Left lung (tissue), 14 donors: ENCODE measurements at places on chromosomes 13 and 19. TPM values are rescaled to one million over a fixed set of nuclear protein-coding genes. Genes with fewer than 3 reads are reported as not detected.

DNA sequence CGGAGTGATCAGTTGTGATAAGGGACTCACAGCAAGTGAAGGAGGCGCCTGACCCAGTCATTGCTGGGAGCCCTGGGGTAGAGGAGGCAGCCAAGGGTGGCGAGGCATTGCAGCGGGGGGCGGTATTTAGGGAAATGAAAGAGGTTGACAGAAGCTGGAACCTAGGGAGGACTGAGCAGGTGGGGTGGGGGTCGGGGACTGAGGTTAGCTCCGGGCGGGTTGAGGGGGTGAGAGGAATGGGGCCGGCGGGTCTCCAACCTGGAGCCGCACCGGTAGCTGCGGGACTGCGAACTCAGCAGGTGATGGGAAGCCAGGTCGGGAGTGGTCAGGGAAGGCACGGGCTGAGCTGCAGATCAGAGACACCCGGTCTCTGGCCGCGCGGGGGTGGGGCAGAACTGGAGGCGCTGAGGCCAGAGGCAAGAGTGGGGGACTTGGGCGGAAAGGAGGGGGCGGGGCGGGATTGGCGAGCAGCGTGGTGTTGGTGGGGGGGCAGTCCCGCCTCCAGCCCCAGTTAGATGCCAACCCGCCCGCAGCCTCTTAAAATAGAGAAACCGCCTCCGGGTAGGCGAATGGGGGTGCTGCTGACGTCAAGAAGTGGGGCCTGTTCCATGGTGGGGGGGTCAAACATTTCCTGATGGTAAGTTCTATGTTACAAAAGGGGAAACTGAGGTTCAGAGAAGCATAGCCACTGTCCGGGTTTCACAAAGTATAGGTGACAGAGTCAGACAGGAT, 1.5 kb downstream of the MAST3 start:
- H3K27me3 ChIP-seq, result peaks cover 34% of the 10 kb centered on the region
- no peaks in the 10 kb centered on the region for H3K36me3 ChIP-seq
- no peak overlapping the region for H3K4me3 ChIP-seq
- no peak overlapping the region for H3K27ac ChIP-seq

GRCh38 chr13:110129539-110130186, 177.3 kb downstream of the COL4A1 start:
- H3K27ac ChIP-seq, result no peak overlapping the region
- no peaks in the 10 kb centered on the region for H3K27me3 ChIP-seq
- no peaks in the 10 kb centered on the region for H3K36me3 ChIP-seq

DNA sequence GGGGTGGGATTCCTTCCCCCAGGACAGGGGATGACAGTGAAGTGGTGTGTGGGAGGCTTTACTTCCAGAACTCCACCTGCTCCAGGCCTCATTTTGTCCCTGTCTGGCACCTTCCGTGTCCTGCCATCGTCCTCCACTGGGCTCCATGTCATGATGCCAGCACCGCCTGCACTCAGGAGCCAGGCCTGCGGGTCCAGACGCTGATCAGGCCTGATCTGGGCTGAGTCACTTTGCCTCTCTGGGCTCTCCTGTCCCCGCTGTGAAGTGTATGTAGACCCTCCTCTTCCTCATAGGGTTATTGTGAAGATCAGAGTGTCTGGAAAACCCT, 9.6 kb downstream of the FUZ start:
- H3K4me1 ChIP-seq, result peaks cover 14% of the 10 kb centered on the region
- no peak overlapping the region for H3K4me3 ChIP-seq
- H3K36me3 ChIP-seq, result no peaks in the 10 kb centered on the region
- DNase-seq, result no peak

GRCh38 chr19:55112777-55113569, 4.5 kb downstream of the PPP1R12C start:
- peaks cover 40% of the 10 kb centered on the region for H3K4me1 ChIP-seq
- no peaks in the 10 kb centered on the region for H3K36me3 ChIP-seq

GRCh38 chr19:647566-648284, 8.0 kb downstream of the FGF22 start:
- no peak for DNase-seq
- no peak overlapping the region for H3K4me3 ChIP-seq
- H3K27me3 ChIP-seq, result no peaks in the 10 kb centered on the region
- no peaks in the 10 kb centered on the region for H3K4me1 ChIP-seq
- no peaks in the 10 kb centered on the region for H3K36me3 ChIP-seq

GRCh38 chr19:5536337-5536894, 31.3 kb downstream of the TINCR start:
- DNase-seq, result peak; percentile 82
- no peak overlapping the region for H3K27ac ChIP-seq
- H3K27me3 ChIP-seq, result no peaks in the 10 kb centered on the region
- no peak overlapping the region for H3K4me3 ChIP-seq
- no peaks in the 10 kb centered on the region for H3K36me3 ChIP-seq
- H3K4me1 ChIP-seq, result no peaks in the 10 kb centered on the region

GRCh38 chr13:99307648-99308339, 595 bp upstream of the GPR183 start:
- H3K27ac ChIP-seq, result peak overlapping the region; percentile 48
- peak overlapping the region; percentile 31 for H3K4me3 ChIP-seq
- peak; percentile 75 for DNase-seq
- no peaks in the 10 kb centered on the region for H3K36me3 ChIP-seq
- peaks cover 68% of the 10 kb centered on the region for H3K4me1 ChIP-seq

DNA sequence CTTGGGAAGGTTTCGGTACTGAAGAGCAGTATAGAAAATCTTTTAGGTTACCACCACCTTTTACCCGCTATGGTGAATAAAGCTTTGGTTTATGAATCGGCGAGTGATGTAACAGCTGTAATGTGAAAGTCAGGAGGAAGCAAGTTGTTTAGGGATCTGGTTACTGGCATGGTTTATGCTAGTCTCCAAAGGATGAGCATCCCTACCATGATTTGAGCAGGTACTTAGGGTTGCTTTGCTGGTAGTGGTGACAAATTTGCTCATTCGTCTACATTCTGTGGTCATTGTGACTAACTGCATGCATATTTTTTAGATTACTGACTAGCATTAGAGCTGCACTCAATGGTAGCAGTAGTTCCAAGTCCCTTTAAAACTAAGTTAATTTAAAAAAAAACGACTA, 104.1 kb downstream of the FRY start:
- no peaks in the 10 kb centered on the region for H3K4me1 ChIP-seq
- H3K27me3 ChIP-seq, result no peaks in the 10 kb centered on the region
- no peak overlapping the region for H3K4me3 ChIP-seq
- H3K27ac ChIP-seq, result peak overlapping the region; percentile 4
- DNase-seq, result no peak

DNA sequence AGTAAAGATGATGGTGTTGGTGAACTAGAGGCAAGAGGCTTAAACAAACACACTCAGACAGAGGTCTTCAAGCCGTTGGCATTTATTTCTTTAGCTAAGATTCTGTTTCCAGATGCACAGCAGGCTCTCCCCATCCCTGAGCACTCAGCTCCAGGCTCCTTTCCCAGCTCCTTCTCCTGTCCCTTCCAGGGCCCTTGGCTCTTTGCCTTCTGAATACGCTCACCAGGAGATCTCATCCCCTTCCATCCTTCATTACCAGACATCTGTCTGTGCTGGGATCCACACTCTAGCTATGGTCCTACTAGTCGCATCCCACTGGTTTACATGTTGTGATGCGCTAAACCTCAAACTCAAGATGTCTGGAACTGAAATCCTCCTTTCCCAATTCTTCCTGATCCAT, 25.3 kb upstream of the DOCK9 start:
- H3K4me3 ChIP-seq, result no peak overlapping the region
- no peaks in the 10 kb centered on the region for H3K27me3 ChIP-seq
- H3K36me3 ChIP-seq, result no peaks in the 10 kb centered on the region
- no peak overlapping the region for H3K27ac ChIP-seq
- DNase-seq, result no peak

HS6ST3 gene
- total RNA-seq, result 0.03 TPM

KIR3DL1 gene
- total RNA-seq, result 0.76 TPM

CCDC169 gene
- 0.76 TPM for total RNA-seq

VWA8 gene
- total RNA-seq, result 24.4 TPM
